ENCODE measurements at places on chromosomes 7 and 10.

DNA sequence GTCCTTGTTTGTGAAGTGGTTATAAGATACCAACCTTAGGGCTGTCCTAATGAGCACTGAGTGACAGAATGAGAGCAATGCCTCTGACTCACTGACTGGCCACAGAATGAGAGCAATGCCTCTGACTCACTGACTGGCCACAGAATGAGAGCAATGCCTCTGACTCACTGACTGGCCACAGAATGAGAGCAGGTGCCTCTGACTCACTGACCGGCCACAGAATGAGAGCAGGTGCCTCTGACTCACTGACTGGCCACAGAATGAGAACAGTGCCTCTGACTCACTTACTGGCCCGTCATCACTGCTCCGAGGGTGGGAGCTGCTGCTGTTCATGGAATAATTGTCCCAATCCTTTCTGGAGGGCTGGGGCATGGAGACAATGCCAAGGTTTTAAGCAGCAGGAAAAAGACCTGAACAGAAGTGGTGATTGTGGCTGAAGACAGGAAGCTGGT, 265.2 kb upstream of the PPP2R2D start:
- no peak for ATAC-seq
- H3K36me3 ChIP-seq: no peaks in the 10 kb centered on the region
- peaks cover 8% of the 10 kb centered on the region for H3K27me3 ChIP-seq

DNA sequence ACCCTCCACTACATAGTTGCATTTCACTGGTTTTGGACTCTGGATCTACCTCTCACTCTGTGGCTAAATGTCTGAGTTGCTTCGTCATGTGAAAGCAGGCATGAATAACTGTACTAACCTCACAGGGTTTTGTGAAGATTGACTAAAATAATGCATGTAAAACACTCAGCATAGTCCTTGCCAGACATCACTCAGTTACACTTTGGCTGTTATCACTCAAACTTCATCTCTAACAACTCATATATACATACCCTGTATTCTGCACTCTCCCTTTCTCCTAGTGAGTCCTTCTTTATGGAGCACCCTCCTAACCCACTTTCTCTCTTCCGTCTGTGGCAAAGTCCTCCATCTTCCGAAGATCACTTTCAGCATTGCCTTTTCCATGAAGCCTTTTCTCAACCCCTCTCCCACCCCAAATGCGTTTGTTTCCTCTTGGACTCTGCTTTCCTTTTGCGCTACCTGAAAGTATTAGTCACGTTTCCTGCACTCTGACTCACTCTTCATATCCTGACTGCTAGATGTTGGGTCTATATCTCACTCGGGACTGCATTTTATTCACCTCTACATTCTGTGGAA, 72.6 kb downstream of the OSBPL3 start:
- no peaks in the 10 kb centered on the region for H3K27me3 ChIP-seq
- H3K36me3 ChIP-seq: peaks cover 13% of the 10 kb centered on the region
- H3K4me1 ChIP-seq: peaks cover 41% of the 10 kb centered on the region
- peak; percentile 67 for ATAC-seq
- H3K27ac ChIP-seq: no peak overlapping the region
- H3K4me3 ChIP-seq: no peak overlapping the region

GRCh38 chr10:79107736-79108264, 39.0 kb downstream of the ZMIZ1 start:
- ATAC-seq: no peak
- no peak overlapping the region for H3K4me3 ChIP-seq
- H3K36me3 ChIP-seq: no peaks in the 10 kb centered on the region

- H3K36me3 ChIP-seq: peaks cover 5% of the 10 kb centered on the region
- ATAC-seq: peak; percentile 61
- peak overlapping the region; percentile 86 for H3K4me3 ChIP-seq
- H3K4me1 ChIP-seq: peaks cover 45% of the 10 kb centered on the region
Measured at GRCh38 chr10:97333601-97334369, 744 bp downstream of the FRAT2 start.

DNA sequence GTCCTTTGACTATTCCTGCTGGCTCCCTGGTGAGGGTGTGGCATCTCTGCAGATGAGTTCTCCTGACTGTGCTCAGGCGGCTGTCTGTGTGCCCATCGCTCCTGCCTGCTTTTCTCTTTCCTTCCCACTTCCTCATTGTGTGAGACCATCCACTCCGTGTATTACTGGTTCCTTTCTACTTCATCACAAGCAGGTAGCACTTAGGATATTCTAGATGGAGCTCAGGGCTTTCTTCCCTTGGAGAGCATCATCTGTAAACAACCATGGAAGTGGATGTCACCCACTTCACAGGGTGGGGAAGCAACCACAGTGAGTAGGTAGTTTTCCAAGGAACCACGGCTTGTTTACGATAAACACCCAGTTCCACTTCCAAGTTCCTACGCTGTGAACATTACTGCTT, 15.7 kb downstream of the DNAJB6 start:
- peak overlapping the region; percentile 15 for H3K27ac ChIP-seq
- no peak for ATAC-seq
- H3K27me3 ChIP-seq: no peaks in the 10 kb centered on the region

DNA sequence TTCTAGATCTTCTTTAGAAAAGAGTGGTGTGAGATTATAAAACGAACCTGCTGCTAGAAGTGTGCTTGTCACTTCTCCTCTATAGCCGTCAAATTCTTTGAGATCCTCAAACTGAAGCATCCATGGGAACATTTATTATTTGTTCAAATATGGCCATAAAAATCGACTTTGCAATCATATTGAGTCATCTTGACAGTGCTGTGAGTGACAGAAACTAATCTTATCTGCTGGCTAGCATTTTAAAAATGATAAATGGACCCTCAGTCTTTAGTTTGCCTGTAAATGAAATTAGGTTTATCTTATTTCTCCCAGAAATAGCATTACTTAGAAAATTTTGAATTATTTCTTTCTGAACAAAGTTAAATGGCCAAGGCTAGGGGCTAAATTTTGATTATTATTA, 290.8 kb downstream of the EXOC4 start:
- H3K27me3 ChIP-seq: no peaks in the 10 kb centered on the region
- peaks cover 8% of the 10 kb centered on the region for H3K36me3 ChIP-seq
- no peaks in the 10 kb centered on the region for H3K4me1 ChIP-seq
- no peak overlapping the region for H3K27ac ChIP-seq
- no peak for ATAC-seq

DNA sequence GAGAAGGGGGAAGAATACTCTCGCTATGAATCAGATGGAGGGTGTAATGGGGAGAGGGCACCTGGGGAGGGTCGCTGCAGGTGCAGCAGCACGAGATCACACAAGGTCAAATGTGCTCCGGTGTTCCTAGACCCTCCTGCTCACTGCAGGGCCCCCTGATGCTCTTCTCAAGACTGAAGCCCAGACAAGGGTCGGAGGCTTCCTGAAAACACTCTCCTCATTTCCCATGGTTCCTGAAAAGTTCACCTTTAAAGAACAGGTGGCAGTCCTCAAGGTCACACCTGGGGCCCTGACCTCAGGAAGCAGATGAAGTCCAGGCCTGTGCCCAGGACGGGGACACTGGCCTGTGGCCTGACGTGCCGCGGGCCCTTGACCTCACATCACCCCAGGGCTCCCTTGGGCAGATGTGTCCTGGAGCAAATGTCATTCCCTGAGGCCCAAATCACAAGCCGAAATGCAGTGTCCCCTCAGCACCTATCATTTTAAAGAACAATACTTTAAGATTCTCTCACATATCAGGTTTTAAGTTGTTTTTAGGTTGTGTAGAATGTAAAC, 289.8 kb downstream of the GLRX3 start:
- ATAC-seq: no peak
- H3K4me1 ChIP-seq: no peaks in the 10 kb centered on the region
- H3K27me3 ChIP-seq: no peaks in the 10 kb centered on the region
- no peak overlapping the region for H3K27ac ChIP-seq
- no peak overlapping the region for H3K4me3 ChIP-seq

- no peaks in the 10 kb centered on the region for H3K36me3 ChIP-seq
- ATAC-seq: no peak
Measured at GRCh38 chr7:19470031-19470430, 238.8 kb downstream of the POLR1F start.

DNA sequence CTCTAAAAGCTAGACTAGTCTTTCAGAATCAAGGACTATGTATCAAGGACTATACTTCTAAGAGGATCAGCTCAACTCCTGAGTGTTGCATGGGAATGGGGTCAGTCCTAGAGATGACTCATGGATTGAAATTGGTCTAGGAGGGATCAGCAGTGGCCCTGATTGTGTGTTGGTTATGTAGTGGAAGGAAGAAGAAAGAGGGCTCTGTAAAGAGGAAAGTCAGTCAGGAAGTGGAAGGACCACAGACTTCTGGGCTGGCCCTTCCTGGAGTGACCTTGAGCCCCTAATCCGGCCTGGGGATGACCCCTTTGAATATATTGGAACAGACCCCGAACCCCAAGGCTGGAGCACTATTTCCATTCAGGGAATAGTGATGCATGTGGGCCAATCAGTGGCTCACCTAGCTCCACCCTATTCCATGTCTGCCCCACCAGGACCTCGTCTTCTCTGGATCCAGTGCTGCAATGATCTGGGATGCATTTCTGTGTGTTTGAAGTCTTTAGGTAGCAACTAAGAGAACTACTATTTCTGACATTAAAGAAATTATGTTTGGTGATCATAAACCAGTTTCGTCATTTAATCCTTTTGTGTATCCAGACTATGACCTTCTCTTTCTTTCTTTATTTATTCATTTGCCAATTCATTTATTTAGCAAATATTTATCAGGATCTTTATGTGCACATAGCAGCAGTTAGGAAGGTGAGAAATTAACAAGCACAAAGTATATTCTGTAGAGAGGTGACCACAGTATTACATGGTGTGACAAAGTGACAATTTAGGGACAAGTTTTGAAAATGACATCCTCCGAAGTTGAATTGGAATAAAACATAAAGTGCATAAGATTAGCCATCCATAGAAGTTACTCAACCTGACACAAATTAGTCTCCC, 48.6 kb upstream of the KIF5B start:
- H3K4me1 ChIP-seq: no peaks in the 10 kb centered on the region
- no peak overlapping the region for H3K27ac ChIP-seq
- no peak overlapping the region for H3K4me3 ChIP-seq
- H3K27me3 ChIP-seq: peaks cover 20% of the 10 kb centered on the region
- ATAC-seq: no peak

- no peak overlapping the region for H3K4me3 ChIP-seq
- no peaks in the 10 kb centered on the region for H3K27me3 ChIP-seq
- no peak overlapping the region for H3K27ac ChIP-seq
- peaks cover 7% of the 10 kb centered on the region for H3K36me3 ChIP-seq
Measured at GRCh38 chr10:68474021-68474420, 2.2 kb upstream of the DNA2 start.

- ATAC-seq: no peak
- H3K4me1 ChIP-seq: peaks cover 17% of the 10 kb centered on the region
- peak overlapping the region; percentile 33 for H3K27ac ChIP-seq
- no peak overlapping the region for H3K4me3 ChIP-seq
- H3K27me3 ChIP-seq: peaks cover 8% of the 10 kb centered on the region
- H3K36me3 ChIP-seq: no peaks in the 10 kb centered on the region
Measured at GRCh38 chr7:2476776-2477446, 713 bp upstream of the GRIFIN start.

DNA sequence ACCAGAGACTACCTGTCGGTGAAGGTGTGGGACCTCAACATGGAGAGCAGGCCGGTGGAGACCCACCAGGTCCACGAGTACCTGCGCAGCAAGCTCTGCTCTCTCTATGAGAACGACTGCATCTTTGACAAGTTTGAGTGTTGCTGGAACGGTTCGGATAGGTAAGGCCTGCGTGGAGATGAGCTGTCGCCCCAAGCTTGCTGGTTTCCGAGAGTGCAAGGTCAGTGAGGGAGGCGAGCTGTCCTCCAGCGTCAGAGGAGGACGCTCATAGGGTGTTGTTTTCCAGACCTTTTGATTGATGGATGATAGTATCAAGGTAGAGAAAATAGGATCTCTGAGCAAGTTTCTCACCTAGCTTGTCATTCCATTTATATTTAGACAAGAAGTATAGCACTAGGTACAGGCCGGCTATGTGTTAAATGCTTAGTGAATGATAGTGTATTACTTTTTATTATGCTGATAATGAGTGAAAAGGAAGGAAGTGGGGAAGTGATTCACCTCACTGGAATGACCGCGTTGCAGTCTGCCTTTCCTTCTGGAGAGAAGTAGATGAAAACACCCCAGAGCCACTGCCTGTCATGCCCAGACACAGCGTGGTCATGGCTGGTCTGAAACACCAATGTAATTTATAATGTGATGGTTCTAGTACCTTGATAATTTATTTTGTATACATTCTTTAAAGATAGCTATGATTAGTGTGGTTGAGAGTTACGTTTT, 33.9 kb downstream of the BNIP3 start:
- peaks cover 6% of the 10 kb centered on the region for H3K4me1 ChIP-seq
- no peak for ATAC-seq
- H3K27me3 ChIP-seq: no peaks in the 10 kb centered on the region
- H3K4me3 ChIP-seq: no peak overlapping the region
- no peak overlapping the region for H3K27ac ChIP-seq
- H3K36me3 ChIP-seq: peaks cover 73% of the 10 kb centered on the region

GRCh38 chr10:73923935-73924598, 13.1 kb downstream of the PLAU start:
- H3K4me3 ChIP-seq: no peak overlapping the region
- no peaks in the 10 kb centered on the region for H3K36me3 ChIP-seq
- peaks cover 24% of the 10 kb centered on the region for H3K4me1 ChIP-seq
- ATAC-seq: no peak
- no peaks in the 10 kb centered on the region for H3K27me3 ChIP-seq
